ENCODE measurements at places on chromosomes 3 and 15.

DNA sequence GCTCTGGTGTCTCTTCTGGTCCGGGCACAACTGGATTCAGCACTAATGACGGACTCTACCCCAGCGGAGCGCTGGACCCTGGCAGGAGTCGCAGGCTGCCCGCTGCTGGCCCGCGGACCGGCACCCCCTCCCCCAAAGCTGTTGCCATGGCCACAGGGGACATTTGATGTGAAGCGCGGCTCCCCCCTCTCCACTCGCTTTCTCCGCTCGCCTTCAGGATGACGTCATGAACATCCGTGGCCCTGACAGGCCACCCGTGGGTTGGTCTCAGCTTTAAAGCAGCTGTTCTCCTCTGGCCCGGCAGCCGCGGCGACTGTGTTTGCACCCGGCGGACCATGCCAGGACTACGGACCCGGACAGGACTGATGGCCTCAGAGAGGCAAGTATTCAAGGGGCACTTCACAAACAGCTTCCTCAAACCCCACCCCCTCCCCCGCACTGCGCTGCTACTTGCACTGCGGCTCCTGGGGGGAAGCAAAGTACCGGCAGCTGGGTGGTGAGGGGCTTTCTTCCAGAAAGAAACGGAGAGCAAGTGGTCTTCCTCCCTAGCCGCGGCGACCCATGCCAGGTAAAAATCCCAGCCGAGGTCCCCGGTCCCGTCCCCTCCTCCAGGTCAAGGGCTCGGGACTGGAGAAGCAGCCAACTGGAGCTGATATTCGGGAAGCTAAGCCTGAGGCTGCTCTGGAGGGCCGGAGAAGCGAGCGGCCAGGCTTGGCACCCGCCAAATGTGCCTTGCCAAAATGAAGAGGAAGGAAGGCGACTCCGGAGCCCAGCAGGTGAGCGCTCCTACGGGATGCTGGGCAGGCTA lies 16.6 kb upstream of the AEN start:
- no peak for DNase-seq

- no peak for DNase-seq
Observed at GRCh38 chr15:60523056-60523455, 44.1 kb upstream of the ICE2 start.

- no peak for DNase-seq
Observed at GRCh38 chr3:104606812-104607211, 759.9 kb upstream of the ALCAM start.

GRCh38 chr3:26997226-26997625 lies 372.0 kb downstream of the NEK10 start:
- no peak for DNase-seq

- no peak for DNase-seq
Observed at GRCh38 chr3:46517016-46517783, 19.4 kb downstream of the RTP3 start.

DNA sequence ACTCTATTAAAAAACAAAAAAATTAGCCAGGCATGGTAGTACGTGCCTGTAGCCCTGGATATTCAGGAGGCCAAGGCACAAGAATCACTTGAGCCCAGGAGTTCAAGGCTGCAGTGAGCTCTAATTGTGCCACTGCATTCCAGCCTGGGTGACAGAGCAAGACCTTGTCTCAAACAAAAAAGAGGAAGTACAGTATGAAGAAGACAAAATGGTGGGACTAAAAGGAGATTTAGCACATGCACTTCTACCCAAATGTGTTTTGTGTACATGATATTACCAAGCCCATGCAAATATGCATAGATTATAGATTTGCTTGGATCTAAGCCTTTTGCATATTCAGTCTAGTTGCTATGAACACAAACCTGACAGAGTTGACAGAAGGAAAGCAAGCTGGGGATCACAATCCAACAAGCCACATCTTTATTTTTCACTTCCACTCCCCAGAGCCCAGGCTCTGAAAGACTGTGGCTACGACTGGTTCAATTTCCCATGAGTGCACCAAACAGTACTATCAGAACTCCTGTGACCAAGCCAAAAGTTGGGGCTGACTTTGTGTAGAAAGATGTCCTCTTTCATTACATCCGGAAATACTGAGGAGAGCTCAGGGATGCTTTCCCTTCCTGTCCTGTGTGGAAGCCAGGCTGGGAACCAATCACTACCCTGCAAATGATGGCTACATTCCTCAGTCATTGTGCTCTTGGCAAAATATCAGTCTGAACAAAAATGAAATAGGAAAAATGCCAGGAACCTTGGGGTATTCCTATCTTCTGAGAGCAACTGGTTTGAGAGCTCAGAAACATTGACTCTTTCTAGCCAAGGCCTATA lies 49.4 kb downstream of the TGM4 start:
- DNase-seq, result no peak
